ENCODE measurements at places on chromosomes 1 and 21. TPM values are rescaled to one million over a fixed set of nuclear protein-coding genes. Genes with fewer than 3 reads are reported as not detected.

PSMD4 gene
- total RNA-seq, result 185 TPM

TFF3 gene
- 1,055 TPM for total RNA-seq

FAM72C gene
- 0.20 TPM for total RNA-seq

- peak; percentile 80 for DNase-seq
Observed at GRCh38 chr21:31173881-31174555, 135.7 kb upstream of the KRTAP19-8 start.

NLRP3 gene
- total RNA-seq, result under 0.01 TPM

MPL gene
- not detected for total RNA-seq

DNA sequence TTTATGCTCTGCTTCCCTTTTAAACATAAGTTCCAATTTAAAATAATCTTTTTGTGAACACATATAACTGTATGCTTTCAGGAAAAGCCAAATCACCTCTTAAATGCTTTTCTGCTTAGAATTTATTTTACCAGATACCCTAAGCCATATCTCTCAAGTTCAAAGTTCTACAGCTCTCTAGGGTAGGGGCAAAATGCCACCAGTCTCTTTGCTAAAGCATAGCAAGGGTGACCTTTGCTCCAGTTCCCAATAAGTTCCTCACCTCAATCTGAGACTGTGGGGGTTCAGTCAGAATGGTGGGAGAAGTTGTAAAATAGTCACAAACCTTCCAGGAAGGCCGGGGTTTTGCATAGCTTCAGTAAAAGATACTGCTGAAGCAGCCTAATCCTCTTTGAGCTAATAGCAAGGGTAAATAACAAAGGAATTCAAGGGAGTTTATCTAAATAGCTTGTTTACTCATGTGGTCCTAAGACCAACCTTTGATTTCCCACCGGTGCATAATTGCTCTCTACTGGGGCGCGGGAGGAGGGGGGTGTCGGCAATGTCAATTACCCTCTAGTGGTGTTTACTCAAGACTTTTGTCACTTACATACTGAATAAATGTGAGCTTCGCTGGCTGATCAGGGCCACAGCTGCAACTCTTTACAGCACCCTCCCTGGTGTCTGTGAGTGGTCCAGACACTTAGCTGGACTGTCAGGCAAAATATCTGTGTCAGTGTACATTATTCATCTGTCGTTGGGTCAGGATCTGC lies 1376.2 kb downstream of the NCAM2 start:
- DNase-seq, result no peak

DNA sequence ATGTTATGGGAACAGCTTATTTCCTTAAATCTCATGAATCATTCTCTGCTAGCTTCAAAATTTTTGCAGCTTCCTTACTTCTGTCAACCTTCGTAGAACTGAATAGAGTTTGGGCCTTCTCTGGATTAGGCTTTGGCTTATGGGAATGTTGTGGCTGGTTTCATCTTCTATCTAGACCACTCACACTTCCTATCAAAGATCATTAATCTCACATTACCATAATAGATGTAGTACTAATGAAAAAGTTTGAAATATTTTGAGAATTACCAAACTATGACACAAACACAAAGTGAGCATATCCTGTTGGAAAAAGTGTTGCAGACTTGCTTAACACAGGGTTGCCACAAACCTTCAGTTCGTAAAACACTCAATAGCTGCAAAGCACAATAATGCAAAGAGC lies 30.3 kb downstream of the ASPM start:
- DNase-seq, result no peak

GRCh38 chr1:208864366-208864965 lies 620.3 kb upstream of the PLXNA2 start:
- no peak for DNase-seq

DNA sequence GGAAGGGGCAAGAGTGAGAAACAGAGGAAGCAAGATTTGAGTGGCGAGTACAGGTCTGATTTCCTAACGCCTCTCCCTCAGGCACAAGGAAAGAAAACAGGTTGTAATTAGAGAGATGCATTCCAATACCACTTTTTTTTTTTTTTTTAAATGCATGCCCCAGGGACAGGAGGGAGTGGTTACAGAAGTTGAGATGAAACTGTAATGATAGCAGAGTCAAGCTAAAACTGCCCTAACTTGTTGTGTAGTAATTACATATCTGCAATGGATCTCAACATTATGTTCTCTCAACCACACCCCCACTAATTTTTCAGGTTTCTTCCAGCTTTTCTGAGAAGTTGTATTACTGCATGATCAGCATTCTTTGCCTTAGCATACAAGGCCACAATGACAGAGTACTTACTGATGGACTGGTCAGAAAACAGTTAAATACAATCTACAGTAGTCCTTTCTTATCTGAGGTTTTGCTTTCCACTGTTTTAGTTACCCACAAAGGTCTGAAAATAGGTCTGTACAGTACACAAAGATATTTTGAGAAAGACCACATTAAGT lies 5.5 kb downstream of the ETV3 start:
- no peak for DNase-seq

- no peak for DNase-seq
Observed at GRCh38 chr1:173257805-173258204, 50.7 kb upstream of the TNFSF4 start.

ESPN gene
- total RNA-seq, result 0.65 TPM

DNA sequence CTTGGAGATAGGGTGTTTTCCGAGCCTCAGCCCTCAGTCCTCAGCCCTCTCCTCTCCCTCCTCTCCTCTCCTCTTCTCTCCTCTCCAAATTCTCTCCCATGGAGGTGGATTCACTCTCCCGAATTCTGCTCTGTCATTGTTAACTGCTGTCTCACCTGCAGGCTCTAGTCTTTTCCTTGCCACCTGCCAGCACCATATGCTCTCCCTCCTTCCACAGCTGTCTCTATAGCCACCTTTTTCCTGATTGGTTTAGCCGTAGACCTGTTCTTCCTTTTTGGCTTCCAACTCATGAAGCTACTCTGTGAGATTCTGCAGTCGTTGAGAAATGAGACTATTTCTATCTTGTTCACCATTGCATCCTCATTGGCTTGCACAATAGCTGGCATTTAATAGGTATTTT lies 19.7 kb downstream of the COG2 start:
- DNase-seq, result no peak

DNA sequence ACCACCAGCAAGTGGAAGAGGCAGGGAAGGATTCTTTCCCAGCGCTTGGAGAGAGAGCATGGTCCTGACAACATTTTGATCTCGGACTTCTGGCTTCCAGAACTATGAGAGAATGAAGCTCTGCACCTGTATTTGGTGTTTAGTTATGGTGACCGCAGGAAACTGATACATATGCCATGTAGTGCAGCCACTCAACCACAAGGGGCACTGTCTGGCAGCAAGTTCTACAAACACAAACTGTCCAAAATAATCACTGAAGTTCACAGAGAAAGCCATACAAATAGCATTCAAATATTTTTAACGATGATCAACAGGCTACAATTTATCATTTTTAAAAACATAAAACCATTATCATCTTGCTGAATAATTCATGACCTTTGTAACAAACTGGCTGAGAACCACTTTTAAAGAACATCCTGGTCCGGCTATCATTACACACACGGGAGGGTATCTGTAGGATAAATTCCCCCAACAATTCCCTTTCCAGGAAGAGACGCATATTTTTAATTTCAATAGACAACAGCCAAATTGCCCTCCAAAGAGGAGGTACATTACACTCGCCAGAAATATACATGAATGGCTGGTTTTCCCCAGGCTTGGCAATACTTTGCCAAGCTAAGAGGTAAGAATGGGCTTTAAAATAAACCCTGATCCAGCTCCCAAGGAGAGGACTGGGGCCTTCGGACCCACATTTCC lies 9.2 kb upstream of the CBR3 start:
- peak; percentile 78 for DNase-seq

OR2T6 gene
- not detected for total RNA-seq

TFAP2E gene
- total RNA-seq, result under 0.01 TPM

GRCh38 chr1:200739702-200740570 lies 1.2 kb downstream of the CAMSAP2 start:
- peak; percentile 22 for DNase-seq

AKR7A3 gene
- total RNA-seq, result under 0.01 TPM

JMJD4 gene
- 21.0 TPM for total RNA-seq

- DNase-seq, result no peak
Observed at GRCh38 chr1:53981220-53981619, 35.1 kb downstream of the LRRC42 start.

GRCh38 chr1:185857442-185857841 lies 123.3 kb downstream of the HMCN1 start:
- no peak for DNase-seq

IGSF5 gene
- total RNA-seq, result not detected

DNA sequence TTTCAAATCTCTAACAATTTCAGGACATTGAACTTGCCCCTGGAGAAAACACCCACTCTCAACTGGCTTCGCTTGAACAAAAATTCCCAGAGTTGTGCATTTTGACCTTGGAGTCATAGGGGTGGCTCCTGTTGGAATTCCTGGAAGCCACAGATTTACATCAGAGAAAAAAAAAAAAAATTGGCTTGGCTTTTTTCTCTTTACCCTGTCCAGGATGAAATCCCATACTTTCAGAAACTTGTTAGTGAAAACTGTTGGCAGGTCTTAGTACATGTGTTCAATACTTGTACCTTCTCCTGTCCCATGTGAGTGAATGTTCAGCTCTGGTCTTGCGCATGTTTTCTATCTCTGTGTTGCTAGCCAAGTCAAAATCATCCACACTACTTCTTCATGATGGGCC lies 228.8 kb downstream of the TGFB2 start:
- DNase-seq, result no peak

GRCh38 chr1:235468004-235468403 lies 36.2 kb downstream of the B3GALNT2 start:
- no peak for DNase-seq

GRCh38 chr1:112196008-112196588 lies 199.9 kb upstream of the CTTNBP2NL start:
- DNase-seq, result no peak

SMIM1 gene
- 0.87 TPM for total RNA-seq

GRCh38 chr1:31073044-31073443 lies 7.5 kb upstream of the PUM1 start:
- DNase-seq, result no peak

- DNase-seq, result peak; percentile 45
Observed at GRCh38 chr21:44013380-44014088, 1.4 kb downstream of the TRAPPC10 start.

GRCh38 chr1:83718338-83718737 lies 280.6 kb downstream of the TTLL7 start:
- DNase-seq, result no peak

CLEC20A gene
- not detected for total RNA-seq

DNA sequence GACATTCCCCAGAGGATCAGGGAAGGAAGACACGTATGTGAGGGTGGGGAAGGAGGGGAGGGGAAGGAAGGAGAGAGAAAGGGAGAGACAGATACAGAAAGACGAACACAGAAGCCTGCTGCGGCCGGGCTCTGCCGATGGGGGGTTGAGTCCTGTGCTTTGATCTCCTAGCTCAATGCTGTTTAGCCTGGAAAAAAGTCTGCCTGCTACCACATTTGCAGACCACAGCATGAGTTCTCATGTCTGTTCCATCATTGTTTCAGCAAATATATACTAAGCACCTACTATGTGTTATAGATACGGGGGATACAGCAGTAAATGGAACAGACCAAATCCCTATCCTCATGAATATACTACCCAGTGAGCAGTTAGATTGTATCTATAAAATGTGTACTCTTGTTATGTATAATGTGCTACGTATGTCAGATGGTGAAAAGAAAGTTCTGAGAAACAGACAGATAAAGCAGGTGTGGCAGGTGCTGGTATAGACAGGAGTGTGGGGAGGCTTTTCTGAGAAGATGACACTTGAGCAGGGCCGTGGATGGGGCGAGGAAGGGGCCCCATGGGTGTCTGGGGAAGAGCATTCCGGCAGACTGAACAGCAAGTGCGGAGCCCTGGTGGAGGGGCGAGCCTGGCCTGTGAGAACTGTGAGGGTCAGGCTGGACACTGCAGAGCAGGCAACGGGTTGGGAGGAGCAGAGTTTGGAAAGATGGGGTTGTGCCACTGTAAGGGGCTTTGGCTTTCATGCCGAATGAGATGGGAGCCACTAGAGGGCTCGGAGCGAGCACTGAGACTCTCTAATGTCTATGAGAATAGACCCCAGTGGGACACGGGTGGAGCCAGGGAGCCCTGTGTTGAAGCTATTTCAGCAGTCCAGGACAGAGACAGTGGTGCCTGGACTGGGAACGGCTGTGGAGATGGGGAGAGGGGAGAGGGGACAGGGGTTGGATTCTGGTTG lies 34.1 kb downstream of the KIAA1614 start:
- no peak for DNase-seq

- no peak for DNase-seq
Observed at GRCh38 chr1:117582451-117582850, 23.4 kb upstream of the TENT5C start.

DNA sequence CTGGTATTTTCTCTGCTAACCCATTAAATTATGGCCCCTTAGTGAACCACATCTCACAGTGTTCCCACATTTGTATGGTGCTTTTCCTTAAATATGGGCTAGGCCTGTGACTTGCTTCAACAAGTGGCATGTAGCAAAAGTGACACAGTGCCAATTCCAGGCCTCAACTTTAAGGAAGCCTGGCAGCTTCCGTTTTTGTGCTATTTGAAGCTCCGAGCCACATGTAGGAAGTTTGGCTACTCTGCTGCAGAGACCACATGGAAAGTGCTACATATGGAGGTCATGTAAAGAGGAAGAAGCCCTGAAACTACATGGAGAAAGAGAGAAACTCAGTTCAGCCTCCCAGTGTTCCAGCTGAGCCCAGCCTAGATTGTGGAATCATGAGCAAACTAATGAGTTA lies 28.5 kb upstream of the DR1 start:
- peak; percentile 4 for DNase-seq

DNA sequence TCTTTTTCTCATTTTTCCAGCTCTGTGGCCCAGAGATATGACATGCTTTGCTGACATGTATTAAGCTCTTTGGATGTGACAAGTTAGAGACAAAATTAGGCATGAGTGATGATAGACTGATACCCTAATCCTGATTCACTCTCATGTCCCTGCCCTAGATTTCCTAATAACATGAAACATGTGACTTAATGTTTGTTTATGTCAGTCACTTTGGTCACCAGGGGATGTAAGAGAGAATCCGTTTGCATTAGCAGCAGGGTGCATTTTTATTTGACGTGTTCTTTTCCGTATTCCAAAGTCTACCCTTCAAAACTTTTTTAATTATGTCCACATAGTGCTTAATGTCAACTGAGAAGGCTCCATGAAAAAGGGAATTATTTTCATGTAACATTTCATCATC lies 192.4 kb downstream of the HMCN1 start:
- no peak for DNase-seq

GRCh38 chr1:241250465-241250864 lies 106.5 kb downstream of the RGS7 start:
- DNase-seq, result no peak

- peak; percentile 98 for DNase-seq
Observed at GRCh38 chr1:108816049-108816893, 40.6 kb downstream of the AKNAD1 start.

GRCh38 chr1:2882966-2883696 lies 81.6 kb upstream of the TTC34 start:
- DNase-seq, result no peak

- no peak for DNase-seq
Observed at GRCh38 chr1:154862907-154863306, 7.2 kb downstream of the KCNN3 start.

Measured in lung microvascular endothelial cell (primary cell).